ENCODE measurements at places on chromosomes 5 and 9.

DNA sequence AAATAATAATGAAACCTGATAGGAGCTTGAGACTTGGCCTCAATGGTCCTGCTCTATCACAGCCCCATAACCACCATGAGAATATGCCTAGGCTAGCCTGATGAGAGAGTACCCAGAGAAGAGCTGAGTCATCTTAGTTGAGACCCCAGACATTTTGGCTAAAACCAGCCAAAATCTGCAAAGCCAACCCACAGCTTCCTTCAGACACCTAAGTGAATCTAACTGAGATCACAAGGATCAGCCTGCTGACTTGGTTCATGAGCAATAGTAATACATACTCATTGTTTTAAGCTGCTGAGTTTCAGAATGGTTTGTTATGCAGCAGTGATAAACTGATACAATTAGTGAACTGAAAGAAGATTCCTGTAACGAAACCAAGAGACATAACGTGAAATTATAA is 473.7 kb upstream of the PTGER4 start:
- no peak for ATAC-seq
- no peaks in the 10 kb centered on the region for H3K4me1 ChIP-seq
- H3K36me3 ChIP-seq = no peaks in the 10 kb centered on the region
- no peak overlapping the region for H3K27ac ChIP-seq

DNA sequence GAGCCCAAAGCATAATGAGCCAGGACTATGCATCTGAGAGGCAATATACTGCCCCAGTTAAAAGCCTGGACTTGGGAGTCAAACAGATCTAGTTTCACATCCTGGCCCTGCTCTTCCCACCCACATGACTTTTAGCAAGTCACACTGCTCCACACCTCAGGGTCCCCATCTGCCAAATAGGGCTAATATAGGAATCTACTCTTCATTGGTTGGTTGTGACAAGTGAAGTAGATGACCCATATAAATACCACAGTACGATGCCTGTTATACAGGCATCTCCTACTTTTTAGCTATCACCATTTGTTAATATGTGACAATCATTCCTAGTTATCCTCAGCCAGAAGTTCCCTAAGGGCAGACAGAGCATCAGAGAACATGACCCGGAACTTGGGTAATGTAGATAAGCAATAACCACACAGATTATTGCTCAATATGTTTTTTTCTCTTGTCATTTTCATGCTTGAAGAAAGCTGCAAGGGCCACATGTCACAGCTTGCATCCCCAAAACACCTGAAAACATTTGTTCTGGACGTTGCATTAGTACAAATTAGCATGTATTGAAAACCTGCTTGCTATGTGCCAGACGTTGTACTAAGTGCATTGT is 20.4 kb downstream of the ADAM19 start:
- H3K27me3 ChIP-seq = no peaks in the 10 kb centered on the region
- H3K4me1 ChIP-seq = peaks cover 69% of the 10 kb centered on the region
- no peak overlapping the region for H3K4me3 ChIP-seq
- no peak for ATAC-seq
- no peaks in the 10 kb centered on the region for H3K36me3 ChIP-seq

DNA sequence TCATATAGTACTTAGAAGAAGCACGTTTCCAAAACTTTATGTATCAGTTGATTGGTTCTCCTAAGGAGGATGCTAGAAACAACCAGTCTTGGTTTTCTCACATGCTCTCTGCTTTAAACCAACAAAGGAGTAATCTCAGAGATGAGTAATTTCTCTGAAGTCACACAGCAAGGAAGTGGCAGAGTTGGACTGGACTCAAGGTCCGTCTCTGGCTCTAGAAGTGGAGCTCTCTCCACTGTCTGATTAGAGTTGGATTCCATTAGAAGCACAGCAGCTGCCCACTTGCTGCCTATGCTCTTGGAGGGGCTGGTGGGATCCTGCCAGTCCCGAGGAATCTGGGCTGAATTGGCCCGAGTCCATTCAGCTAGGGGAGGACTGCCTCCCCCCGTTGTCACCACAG is 21.0 kb downstream of the RALGPS1 start:
- H3K27me3 ChIP-seq = no peaks in the 10 kb centered on the region
- H3K4me3 ChIP-seq = no peak overlapping the region
- H3K36me3 ChIP-seq = no peaks in the 10 kb centered on the region
- no peaks in the 10 kb centered on the region for H3K4me1 ChIP-seq
- H3K27ac ChIP-seq = no peak overlapping the region

GRCh38 chr5:155564541-155564940 is 551.0 kb downstream of the KIF4B start:
- H3K27me3 ChIP-seq = no peaks in the 10 kb centered on the region
- no peak overlapping the region for H3K4me3 ChIP-seq
- ATAC-seq = no peak
- H3K27ac ChIP-seq = no peak overlapping the region
- H3K36me3 ChIP-seq = no peaks in the 10 kb centered on the region

- peaks cover 28% of the 10 kb centered on the region for H3K4me1 ChIP-seq
- no peaks in the 10 kb centered on the region for H3K36me3 ChIP-seq
- ATAC-seq = peak; percentile 68
- no peaks in the 10 kb centered on the region for H3K27me3 ChIP-seq
- H3K27ac ChIP-seq = peak overlapping the region; percentile 35
Measured at GRCh38 chr5:66958201-66958979, 238.2 kb downstream of the CD180 start.

GRCh38 chr5:113282472-113282871 is 152.3 kb downstream of the TSSK1B start:
- peaks cover 6% of the 10 kb centered on the region for H3K4me1 ChIP-seq
- H3K27ac ChIP-seq = no peak overlapping the region
- no peaks in the 10 kb centered on the region for H3K36me3 ChIP-seq
- ATAC-seq = no peak
- no peak overlapping the region for H3K4me3 ChIP-seq
- no peaks in the 10 kb centered on the region for H3K27me3 ChIP-seq

All from gastroesophageal sphincter (tissue), 4 donors.